Stimulated activated CD8-positive, alpha-beta memory T cell treated with anti-CD3 and anti-CD28 coated beads, Interleukin-4, amount 100 ng/mL, for 48 hours (primary cell): ENCODE measurements at places on chromosomes 4 and X.
A peak's percentile ranks its signal among the peaks of the same experiment; 100 is the strongest.

DNA sequence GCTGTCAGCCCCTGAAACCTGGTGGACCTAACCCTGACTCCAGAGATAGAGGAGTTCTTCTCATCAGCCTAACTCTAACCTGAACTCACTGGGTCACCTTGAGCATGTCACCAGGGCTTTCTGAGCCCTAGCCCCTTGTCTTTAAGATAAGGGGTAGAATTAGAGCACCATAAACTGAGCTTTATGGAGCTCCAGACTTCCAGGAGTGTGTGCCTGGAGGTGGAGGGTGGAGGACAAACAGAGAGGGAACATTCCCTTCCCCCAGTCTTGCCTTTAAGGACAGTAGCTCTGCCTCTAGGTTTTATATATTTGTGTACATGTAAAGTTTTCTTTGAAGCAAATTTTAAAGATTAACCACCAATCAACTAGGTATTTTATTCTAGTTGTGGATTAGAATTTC, 83.9 kb upstream of the PACRGL start:
- no peak for DNase-seq

- DNase-seq, result no peak
Measured at GRCh38 chr4:90118527-90119195, 8.5 kb upstream of the CCSER1 start.

DNA sequence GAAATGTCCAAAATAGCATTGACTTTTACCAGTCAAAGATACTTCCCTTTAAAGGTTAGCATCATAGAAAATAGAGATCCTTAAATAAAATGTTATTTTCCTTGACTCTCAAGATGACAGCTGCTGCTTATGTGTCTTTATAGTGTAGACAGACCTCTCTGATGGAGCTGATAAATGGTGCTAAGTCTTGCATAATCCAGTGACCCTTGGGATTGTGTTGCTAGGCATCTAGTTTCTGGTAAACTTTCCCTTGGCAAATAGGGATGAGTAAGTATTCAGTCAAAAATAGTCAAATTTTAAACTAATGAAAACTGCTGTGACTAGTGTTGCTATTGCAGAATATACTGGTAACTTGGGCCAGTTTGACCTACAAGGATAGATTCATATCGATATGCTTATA, 53.6 kb downstream of the MBNL3 start:
- DNase-seq, result no peak

DNA sequence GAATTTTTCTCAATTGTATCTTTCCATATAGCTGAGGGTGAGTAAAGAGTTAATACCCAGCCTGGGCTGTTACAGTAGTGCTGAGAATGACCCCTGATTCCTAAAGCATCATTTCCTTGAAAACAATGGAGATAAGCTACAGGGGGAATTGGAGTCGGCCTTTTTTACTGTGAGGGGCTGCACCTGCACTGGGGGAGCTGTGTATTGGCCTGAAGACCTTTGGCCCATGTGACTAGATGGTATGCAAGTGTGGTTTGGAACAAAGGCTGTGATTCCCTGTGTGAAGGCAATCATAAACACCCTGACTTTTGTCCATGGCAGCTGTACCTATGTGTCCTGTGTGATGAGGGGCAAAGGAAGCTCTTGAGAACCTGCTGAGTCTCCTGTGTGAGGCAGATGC, 124.0 kb upstream of the HPGD start:
- DNase-seq, result no peak

DNA sequence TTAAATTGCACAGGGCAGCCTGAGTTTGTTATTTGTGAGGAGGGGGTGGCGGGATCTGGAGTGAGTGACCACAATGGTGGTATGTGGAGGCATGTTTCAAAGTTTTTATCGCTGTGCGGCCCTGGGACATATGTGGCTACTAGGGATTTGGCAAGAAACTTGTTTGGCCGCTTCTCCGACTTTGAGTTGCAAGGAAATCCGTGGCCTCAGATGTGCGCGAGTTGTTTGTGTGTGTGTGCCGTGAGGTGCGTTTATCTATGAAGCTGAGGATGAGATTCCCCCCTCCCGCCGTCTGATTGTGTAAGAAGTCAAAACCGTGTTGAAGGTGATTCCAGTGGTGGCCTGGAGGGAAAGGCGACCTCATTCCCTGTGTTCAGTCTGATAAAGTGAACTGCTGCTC, 1.4 kb downstream of the JADE3 start:
- DNase-seq, result peak; percentile 23

GRCh38 chr4:144658903-144659302, 12.9 kb downstream of the HHIP start:
- no peak for DNase-seq

DNA sequence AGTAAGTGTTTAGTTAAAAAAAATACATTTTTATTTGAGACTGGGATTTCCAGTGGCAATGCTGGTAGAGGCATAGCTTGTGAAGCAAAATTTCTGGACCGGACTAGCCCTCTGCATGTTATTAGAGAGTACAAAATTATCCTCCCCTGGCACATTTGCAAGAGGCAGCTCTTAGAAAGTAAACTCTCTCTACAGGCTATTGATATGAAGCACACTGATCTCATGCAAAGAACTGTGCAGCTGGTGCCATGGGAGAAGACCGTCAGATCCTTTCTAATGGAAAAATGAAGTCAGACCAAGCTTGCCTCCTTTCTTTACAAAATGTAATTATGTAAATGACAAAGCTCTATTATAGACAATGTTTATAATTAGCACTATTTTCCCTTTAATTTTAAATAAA, 2717.2 kb downstream of the PCDH7 start:
- DNase-seq, result no peak

- peak; percentile 45 for DNase-seq
Measured at GRCh38 chrX:153687121-153688039, at the start of gene SLC6A8. SLC6A8 (plus strand) TSS chrX:153687926; CDS start chrX:153688575, 649 bp downstream.

DNA sequence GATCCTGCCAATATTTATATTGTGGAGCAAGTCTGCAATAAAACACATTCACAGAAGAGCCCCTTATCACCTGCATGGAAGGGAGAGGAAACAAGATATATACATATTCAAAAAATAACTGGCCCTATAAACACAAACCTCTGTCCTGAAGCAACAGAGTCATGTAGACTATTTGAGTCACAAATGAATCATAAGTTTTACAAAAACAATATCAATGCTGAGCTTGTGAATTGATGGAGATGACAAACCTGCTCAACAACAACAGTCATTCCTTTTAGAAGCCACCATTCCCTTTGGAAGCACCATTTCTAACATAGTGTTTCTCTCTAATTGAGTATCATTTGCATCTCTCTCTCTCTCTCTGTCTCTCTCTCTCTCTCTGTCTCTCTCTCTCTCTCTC, 313.9 kb downstream of the MID1IP1 start:
- no peak for DNase-seq
